ENCODE measurements at places on chromosomes 5 and 9.

- DNase-seq = no peak
Observed at GRCh38 chr9:75197561-75197960, 109.2 kb downstream of the OSTF1 start.

- no peak for DNase-seq
Observed at GRCh38 chr5:177495243-177496060, 2.0 kb downstream of the PDLIM7 start.

DNA sequence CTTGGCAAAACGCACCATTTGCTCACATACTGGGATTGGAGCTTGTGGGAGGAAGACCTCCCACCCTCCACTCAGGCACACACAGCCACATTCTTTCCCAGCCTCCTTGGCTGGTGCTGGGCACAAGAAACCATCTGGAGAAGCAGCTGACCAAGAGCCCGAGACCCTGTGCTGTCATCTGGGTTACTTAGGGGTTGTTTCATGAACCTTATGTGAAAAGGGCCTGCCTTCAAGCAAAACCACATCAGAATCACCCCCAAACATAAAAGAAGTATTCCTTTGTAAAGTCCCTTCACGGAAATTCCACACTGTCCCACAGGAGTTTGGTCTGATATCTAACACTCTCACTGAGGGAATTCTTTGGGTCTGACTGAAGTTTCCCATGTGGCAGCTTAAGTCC lies 172.1 kb downstream of the NR3C1 start:
- DNase-seq = no peak

DNA sequence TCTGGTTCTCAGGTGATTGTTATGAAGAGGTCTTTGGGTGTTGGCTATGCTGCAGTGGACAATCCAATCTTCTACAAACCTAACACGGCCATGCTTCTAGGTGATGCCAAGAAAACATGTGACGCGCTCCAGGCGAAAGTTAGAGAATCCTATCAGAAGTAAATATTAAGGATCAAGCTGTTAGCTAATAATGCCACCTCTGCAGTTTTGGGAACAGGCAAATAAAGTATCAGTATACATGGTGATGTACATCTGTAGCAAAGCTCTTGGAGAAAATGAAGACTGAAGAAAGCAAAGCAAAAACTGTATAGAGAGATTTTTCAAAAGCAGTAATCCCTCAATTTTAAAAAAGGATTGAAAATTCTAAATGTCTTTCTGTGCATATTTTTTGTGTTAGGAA lies 101.3 kb downstream of the NNT start:
- no peak for DNase-seq

- no peak for DNase-seq
Observed at GRCh38 chr9:132241840-132242620, 80.2 kb downstream of the NTNG2 start.

DNA sequence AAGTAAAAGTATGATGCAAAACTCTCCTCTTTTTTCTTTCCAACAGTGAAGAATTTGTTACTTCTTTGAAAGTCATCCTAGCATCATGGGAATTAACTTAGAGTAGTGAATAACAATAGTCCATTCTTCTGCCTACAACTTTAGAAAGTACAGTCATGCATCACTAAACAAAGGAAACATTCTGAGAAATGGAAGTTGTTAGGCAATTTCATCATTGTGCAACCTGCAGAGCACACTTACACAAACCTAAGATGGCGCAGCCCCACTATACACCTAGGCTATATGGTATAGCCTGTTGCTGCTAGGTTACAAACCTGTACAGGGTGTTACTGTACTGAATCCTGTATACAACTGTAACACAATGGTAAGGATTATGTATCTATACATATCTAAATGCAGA lies 1209.3 kb upstream of the C9orf72 start:
- no peak for DNase-seq

DNA sequence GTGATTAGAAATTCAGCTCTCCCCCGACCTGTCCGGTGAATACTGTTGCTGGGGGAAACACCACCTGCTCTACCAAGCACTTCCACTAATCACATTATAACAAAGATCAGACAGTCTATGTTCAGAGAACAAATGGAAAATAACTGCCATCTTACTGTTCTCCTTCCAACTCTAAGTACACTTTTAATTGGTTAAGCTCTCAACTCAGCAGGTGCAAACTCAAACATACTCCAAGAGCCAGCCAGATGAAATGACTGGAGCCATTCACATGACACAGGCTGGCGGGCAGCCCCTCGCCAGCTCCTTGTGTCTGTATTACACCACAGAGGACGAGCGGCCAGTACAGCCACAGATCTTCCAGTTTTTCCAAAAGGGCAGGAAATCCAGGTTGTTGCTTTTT lies 16.1 kb downstream of the LIFR start:
- no peak for DNase-seq

DNA sequence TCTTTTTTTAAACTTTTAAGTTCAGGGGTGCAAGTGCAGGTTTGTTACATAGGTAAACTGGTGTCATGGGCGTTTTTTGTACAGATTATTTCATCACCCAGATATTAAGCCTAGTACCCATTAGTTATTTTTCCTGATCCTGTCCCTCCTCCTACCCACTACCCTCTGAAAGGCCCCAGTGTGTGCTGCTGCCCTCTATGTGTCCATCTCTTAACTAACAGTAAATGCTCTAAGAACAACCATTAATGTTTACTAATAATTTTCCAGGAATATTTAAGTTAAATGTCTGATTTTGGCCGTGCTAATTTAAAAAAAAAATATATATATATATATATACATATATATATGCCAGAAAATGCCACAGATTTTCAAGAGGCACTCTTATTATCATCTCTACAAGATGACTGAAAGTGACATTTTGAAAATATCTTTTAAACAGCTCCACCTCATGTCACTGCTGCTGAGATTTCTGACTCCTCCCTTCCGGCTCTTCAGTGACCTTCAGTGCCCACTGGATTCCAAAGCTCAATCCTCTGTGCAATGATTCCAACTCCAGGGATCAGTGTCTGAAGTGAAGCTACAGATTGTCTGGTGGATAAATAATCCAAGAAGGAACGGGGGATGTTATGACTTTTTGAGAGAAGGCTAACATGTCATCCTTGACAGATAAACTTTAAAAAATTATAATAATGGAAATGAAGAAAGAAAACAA lies 46.7 kb upstream of the HNRNPA0 start:
- DNase-seq = no peak

DNA sequence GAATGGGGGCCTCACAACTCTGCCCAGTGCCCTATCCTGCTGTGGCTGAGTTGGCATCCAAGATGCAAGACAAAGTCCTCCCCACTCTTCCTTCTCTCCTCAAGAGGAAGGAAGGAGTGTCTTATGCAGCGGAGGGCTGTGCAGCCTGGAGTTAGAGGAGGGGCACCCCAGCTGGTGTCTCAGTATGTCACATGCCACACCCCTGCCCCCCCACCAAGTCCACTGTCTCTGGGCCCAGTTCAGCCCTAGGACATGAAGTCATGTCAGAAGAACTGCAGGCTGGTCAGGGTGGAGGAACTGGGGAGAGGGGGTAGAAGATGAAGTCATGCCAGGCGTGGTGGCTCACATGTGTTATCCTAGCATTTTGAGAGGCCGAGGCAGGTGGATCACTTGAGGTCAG lies 28.0 kb upstream of the SLC28A3 start:
- DNase-seq = no peak

- no peak for DNase-seq
Observed at GRCh38 chr9:36162211-36162738, 6.9 kb upstream of the CCIN start.

- DNase-seq = no peak
Observed at GRCh38 chr5:108079753-108080152, 302.1 kb downstream of the FBXL17 start.

GRCh38 chr5:112977440-112977861 lies 853 bp downstream of the DCP2 start:
- DNase-seq = no peak

DNA sequence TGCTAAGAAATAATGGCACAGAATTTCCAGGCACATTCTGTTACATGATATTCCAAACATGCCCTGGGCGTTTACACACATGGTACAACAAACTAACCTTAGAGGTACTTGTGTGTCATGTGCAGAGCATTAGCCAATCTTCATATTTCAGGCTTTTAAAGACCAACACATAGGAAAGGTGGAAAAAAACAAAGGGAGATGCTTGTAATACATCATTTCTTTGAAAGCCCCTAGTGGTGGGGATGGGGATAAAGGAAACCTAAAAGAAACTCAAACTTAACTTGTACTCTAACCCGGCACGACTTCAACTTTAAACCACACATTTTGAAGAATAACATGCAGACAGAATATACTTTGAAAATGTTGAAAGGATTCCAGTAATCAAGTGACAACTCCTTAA lies 133.6 kb downstream of the PTPRD start:
- DNase-seq = no peak

GRCh38 chr9:33785914-33786313 lies 9.4 kb upstream of the PRSS3 start:
- DNase-seq = no peak
